ENCODE measurements at places on chromosomes 2 and 18.
A peak's percentile ranks its signal among the peaks of the same experiment; 100 is the strongest.

GRCh38 chr2:20103530-20103929, 52.1 kb upstream of the LAPTM4A start:
- DNase-seq, result no peak

DNA sequence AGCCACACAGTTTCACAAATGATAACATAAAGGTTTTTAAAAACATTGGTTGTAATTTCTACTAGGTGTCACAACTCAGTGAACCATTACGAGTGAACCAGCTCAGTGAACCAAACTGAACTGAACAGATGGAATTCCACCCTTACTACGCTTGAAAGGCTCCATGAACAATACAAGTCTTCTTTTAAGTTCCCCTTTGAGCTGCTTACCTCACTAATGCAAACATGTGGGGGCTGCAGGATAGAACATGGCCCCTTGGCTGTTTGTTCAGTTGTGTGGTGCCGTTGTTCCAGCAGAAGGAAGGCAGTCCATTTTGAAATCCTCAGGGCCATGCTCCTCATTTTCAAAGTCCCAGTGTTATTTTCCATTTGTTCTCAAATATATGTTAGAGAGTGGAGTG, 30.7 kb upstream of the KLHL14 start:
- DNase-seq, result no peak

DNA sequence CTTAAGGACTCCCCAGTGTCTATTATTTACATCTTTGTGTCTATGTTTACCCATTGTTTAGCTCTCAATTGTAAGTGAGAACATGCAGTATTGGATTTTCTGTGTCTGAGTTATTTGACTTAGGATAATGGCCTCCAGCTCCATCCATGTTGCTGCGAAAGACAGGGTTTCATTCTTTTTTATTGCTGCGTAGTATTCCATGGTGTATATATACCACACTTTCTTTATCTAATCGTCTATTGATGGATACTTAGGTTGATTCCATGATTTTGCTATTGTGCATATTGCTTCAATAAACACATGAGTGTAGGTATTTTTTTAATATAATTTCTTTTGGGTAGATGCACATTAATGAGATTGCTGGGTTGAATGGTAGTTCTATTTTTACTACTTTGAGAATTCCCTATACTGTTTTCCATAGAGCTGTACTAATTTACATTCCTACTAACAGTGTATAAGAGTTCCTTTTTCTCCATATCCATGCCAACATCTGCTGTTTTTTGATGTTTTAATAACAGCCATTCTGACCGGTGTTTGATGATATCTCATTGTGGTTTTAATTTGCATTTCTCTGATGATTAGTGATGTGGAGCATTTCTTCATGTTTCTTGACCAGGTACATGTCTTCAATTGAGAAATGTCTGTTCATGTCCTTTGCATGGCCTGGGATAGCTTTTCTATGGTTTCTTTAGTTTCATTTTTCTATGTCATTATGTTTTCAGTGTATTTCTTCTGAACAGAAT, 21.8 kb downstream of the MTCL1 start:
- DNase-seq, result no peak

GRCh38 chr2:238791354-238791753, 56.5 kb upstream of the TWIST2 start:
- DNase-seq, result no peak

DNA sequence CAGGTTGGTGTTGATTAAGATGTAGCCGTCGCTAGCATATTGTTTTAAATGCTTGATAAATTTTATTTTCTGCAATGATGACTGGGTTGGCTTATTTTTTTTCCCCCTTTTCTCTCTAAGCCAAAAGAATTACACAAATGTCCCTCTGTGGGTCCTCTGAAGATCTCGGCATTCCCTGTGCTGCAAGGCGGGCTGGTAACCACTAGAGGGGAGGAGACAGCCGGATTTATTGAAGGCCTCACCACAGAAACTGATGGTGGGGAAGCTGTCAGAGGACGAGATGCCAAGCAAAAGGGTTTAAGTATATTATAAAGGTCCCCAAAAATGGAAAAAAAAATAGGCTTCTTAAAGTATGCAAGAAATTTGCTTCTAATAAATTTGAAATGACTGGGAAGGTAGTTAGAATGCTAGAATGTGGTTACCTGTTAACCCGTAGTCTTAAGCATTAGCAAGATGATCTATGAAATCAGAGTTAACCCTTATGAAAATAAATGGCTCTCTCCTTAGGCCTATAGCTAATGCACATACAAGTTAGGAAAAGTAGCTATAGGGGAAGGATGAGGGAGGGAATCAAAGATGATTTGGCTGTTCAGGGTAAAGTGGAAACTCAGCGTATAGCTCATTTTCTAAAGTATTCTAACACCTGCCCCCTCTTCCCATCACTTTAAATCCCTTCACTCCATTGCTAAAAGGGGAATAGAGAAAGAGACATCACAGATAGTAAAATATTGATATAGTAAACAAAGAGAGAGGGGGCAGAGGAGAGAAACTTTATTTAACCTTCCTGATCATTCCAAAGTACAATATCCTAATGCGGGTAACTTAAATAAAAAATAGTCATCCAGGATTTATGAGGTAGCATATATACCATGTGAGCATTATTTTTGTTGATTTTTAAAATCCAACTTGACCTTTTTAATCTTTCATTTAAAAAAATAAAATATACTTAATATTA, 894.5 kb upstream of the POU3F3 start:
- peak; percentile 3 for DNase-seq

DNA sequence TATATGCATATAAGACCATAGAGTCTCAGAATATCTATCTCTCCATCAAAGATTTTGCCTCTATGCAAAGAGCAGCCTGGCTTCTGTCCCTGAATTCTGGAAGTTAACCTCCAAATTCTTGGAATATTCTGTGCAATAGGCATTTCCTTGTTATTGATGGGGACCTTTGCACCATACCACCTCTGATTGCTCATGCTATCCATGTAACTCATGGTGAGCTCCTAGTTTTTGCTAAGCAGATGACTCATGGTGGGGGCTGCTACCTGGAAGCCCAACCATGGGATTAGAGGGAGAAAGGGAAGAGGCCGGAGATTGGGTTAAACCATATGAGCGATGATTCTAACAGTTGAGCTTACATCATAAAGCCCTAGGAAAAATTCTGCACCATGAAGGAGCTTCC, 310.2 kb upstream of the FIGN start:
- no peak for DNase-seq

DNA sequence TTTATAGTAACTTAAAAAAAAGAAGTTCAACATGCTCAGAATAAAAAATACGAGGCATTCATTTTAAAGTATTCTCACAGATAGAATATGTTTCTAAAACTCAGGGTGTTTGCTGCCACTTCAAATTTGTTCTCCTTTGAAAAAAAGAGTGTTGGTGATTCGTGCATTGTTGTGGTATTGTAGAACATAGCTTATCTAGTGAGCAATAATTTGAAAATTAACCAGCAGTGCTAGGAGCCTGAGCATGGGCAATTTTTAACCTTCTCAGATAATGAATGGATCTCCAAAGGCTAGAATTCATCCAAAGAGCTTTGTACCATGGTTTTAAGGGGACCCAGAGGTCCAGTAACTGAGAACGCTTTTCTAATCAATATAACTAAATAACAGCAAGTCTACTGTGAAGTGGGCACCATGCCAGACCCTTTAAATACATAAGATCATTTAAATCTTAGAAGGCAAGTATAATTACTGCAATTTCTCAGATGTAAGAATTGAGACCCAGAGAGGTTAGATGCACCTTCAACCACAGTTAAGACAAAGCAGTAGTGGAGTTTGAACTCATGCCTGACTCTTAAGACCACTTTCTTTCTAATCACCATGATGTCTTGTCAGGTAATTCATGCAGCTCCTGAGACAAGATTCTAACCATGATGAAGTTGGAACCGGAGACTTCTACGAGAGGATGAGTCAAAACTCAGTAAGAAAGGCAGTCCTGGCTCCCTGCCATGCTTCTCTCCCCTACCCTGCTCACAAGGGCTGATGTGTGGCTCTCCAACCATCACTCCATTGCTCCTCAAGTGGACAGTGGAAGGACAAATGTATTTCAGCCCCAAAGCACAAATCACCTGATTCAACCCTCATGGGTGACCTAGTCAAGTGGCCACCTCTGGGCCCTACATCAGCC, 3.4 kb downstream of the CYRIA start:
- no peak for DNase-seq

GRCh38 chr18:76374330-76375281, 120.4 kb downstream of the ZNF516 start:
- DNase-seq, result no peak

DNA sequence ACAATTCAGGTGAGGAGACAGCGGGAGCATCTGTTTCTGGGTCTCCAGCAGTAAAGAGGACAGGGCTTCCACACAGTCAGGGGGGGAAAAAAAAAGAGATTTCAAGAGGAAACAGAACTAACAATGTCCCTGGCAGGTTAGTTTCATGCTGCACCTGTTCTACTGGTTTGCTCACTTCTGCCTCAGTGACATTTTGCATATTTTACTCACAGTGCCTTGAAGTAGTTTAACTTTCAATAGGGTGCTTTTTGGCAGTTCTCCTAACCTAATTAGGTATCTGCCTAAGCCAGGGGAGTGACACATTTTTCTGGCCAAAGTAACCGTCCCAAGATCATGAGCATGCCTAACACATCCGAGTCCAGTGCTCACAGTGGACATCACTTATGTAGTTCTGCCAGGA, 109.0 kb upstream of the ALK start:
- no peak for DNase-seq

DNA sequence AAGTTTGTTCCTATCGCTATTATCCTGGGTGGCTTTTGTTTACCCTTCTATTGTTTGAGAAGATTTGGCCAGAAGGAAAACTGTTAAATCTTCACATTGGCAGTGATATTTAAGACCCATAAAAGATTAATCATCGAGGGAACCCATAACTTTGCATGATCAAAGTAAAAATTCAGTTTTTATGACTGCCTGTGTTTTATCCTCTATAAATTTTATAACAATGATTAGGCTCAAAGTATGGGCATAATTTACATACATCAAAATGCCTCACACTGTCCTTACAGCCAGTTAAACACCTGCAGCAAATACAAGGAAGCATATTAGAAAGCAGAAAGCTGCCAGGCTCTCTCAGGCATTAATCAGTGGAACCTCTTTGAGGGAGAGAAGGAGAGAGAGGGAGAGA, 289.1 kb downstream of the ICOS start:
- no peak for DNase-seq

Data from GM19239 (cell line).